ENCODE measurements at places on chromosomes 2 and 18. TPM values are rescaled to one million over a fixed set of nuclear protein-coding genes. Genes with fewer than 3 reads are reported as not detected.

SGPP2 gene
- total RNA-seq = 0.48 TPM

NTSR2 gene
- not detected for total RNA-seq

CD8B2 gene
- not detected for total RNA-seq

DAPL1 gene
- total RNA-seq = not detected

DNAJB2 gene
- total RNA-seq = 32.1 TPM

KYNU gene
- 4.4 TPM for total RNA-seq

CCDC93 gene
- 6.5 TPM for total RNA-seq

TEKT4 gene
- total RNA-seq = not detected

HES6 gene
- total RNA-seq = 2.2 TPM

CRYGC gene
- total RNA-seq = not detected

ZSWIM2 gene
- not detected for total RNA-seq

SLC35F6 gene
- 43.7 TPM for total RNA-seq

MFSD2B gene
- total RNA-seq = 0.13 TPM

REG3G gene
- total RNA-seq = not detected

CNOT9 gene
- total RNA-seq = 39.6 TPM

FAM136A gene
- total RNA-seq = 26.1 TPM

COLEC11 gene
- 3.5 TPM for total RNA-seq

MRPL44 gene
- total RNA-seq = 34.4 TPM

COL4A4 gene
- total RNA-seq = 0.91 TPM

RGPD3 gene
- total RNA-seq = under 0.01 TPM

DGKD gene
- total RNA-seq = 11.6 TPM

ALPP gene
- total RNA-seq = not detected

WDCP gene
- 11.3 TPM for total RNA-seq

DUSP2 gene
- 0.40 TPM for total RNA-seq

BUB1 gene
- total RNA-seq = 31.0 TPM

SERPINB12 gene
- total RNA-seq = not detected

MSH6 gene
- 47.4 TPM for total RNA-seq

TMBIM1 gene
- total RNA-seq = 102 TPM

IGFBP2 gene
- 121 TPM for total RNA-seq

IL1F10 gene
- not detected for total RNA-seq

NDC80 gene
- total RNA-seq = 6.0 TPM

ABCB11 gene
- total RNA-seq = not detected

FSHR gene
- total RNA-seq = not detected

MAPK4 gene
- 0.16 TPM for total RNA-seq

QPCT gene
- 24.2 TPM for total RNA-seq

CBLN2 gene
- total RNA-seq = not detected

UCN gene
- total RNA-seq = 1.0 TPM

IL1R2 gene
- 6.1 TPM for total RNA-seq

GPR155 gene
- total RNA-seq = 2.2 TPM

CPO gene
- not detected for total RNA-seq

ASTL gene
- total RNA-seq = 0.24 TPM

NABP1 gene
- 13.7 TPM for total RNA-seq

ACMSD gene
- not detected for total RNA-seq

ZNF519 gene
- total RNA-seq = 4.4 TPM

SCYGR4 gene
- not detected for total RNA-seq

DHX57 gene
- 10.8 TPM for total RNA-seq

NEU2 gene
- not detected for total RNA-seq

C2orf78 gene
- not detected for total RNA-seq

ADAM23 gene
- 1.4 TPM for total RNA-seq

LYPD1 gene
- 0.64 TPM for total RNA-seq

UGT1A5 gene
- not detected for total RNA-seq

IRS1 gene
- 99.9 TPM for total RNA-seq

CGREF1 gene
- total RNA-seq = 4.6 TPM

AOX1 gene
- 23.7 TPM for total RNA-seq
